ENCODE measurements at places on chromosomes 6 and 20. TPM values are rescaled to one million over a fixed set of nuclear protein-coding genes. Genes with fewer than 3 reads are reported as not detected.

C20orf144 gene
- 0.06 TPM for total RNA-seq

RANBP9 gene
- 25.5 TPM for total RNA-seq

DLK2 gene
- 2.4 TPM for total RNA-seq

DNA sequence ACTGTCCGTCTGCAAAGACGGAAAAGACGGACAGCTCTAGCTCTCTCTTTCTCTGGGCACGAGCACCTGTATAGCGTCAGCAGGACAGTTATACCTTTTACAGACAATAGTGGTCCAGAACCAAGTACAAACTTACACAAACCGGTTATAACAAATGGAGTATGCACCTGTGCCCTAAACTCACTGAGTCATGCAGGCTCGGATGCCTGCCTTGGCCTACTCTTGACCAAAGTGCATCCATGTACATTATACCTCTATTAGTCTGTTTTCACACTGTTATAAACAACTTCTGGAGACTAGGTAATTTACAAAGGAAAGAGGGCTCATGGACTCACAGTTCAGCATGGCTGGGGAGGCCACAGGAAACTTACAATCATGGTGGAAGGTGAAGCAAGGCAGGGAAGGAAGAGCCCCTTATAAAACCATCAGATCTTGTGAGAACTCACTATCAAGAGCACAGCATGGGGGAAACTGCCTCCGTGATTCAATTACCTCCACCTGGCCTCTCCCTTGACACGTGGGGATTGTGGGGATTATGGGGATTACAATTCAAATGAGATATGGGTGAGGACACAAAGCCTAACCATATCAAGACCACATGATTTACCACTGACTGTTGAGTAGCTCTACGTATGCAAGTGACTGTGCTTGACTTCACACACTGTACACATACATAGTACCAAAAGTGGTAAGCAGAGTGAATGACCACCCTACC, 23.1 kb downstream of the MAN1A1 start:
- DNase-seq, result no peak

GRCh38 chr6:31620586-31621319, at the start of gene PRRC2A:
Gene PRRC2A, plus strand, starts transcription at chr6:31620715. Its CDS starts 2,075 bp downstream, at chr6:31622790.
- no peak for DNase-seq

DNA sequence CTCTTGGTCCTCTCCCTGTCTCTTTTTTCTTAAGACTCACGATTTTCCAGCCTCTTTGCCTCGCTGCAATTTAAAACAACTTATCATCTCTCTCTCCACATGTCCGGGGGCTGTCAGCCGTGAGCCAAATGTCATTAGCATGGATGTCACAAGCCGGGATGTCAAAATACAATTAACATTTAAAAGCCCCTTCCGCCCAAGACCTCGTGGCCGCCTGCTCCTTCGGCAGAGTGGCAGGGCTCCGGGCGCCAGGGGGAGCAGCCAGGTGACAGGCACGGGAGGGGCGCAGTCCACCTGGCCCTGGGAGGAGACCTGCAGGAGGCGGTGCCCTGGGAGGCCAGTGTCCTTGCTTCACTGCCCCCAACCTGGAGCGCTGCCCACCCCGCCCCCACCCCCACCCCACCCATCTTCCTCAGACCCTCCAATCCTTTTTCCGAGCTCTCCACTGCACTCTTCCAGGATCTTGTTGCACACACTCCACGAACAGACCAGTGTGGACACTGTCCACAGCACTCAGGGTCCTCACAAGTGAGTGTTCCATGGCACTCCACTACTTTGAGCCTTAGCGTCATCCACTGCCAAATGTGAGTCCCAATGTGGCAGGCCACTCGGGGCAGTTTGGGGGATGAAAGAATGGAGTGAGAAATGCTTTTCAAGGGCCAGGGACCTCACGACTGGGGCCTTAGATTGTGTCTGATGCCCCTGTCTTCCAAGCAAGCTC, 5.6 kb upstream of the GRM4 start:
- DNase-seq, result no peak

DNA sequence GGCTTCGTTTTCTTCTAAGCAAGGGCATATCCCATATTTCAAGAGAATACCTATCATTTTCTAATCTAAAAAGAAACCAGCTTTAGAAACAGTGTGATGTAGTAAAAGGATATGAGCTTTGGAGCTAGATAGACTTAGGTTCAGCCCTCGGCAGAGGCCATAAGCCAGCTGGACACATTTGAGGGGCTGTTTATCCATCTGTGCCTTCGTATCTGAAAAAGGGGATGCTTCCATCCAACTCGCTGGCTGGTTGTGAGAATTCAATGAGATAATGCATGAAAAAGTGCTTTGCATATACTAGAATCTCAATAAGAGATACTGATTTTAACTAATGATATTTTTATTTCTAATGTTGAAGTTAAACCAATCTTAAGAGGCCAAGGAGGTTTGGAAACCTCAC, 58.0 kb downstream of the PRL start:
- no peak for DNase-seq

- DNase-seq, result peak; percentile 58
Observed at GRCh38 chr20:17530716-17531664, at the start of gene BFSP1. Gene BFSP1, minus strand, starts transcription at chr20:17531379. Its CDS starts 50 bp downstream, at chr20:17531329.

GRCh38 chr6:9515633-9516606, 899.0 kb downstream of the TFAP2A start:
- DNase-seq, result peak; percentile 91

DNA sequence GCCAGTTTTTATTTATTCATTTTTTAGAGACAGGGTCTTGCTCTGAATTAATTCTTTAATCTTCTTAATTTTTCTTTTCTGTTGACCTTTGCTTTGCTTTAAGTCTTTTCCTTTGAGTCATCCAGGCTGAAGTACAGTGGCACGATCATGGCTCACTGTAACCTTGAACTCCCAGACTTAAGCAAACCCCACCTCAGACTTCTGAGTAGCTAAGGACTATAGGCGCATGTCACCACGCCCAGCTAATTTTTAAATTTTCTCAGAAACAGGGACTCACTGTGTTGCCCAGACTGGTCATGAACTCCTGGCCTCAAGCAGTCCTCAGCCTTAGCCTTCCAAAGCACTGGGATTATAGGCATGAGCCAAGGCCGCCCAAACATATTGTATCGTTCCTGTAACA, 71.3 kb upstream of the GNRH2 start:
- DNase-seq, result no peak

DNA sequence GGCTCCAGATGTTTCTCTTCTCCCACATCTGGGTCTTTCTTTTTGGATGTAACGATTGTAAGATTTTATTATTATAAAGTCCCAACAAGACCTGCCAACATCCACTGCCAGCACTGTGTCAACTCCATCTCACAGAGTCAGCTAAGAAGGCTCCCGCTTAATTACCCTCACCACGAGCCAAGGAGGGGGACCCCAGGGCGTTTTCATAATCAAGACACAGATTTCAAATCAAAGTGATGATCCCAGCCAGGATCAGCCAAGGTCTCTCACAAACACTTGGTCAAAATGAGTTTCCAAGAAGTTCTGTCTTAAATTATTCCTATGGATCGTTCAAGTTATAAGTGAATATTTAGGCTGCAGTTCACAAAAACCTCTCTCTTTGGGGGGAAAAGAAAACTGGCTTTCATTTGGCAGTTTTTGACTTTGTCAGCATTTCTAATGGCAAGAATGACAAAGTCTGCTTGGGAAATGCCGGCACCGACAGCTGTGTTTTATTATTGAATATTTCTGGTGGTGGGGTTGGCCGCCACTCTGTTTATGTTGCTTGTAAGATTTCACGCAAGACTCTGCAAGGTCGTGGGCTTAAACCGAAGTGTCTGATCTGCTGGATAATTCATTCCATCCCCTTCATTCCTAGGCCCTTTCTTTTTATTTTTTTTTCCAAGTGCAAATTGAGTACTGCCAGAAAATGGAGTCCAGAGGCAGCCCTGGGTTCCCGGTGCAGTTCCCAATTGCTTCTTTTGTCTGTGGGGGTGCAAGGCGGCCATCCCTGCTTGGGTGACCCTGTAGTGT, 170.2 kb upstream of the PMEPA1 start:
- DNase-seq, result no peak

- no peak for DNase-seq
Observed at GRCh38 chr6:142226731-142227130, 75.1 kb upstream of the ADGRG6 start.

- DNase-seq, result no peak
Observed at GRCh38 chr6:36717231-36717825, 19.7 kb downstream of the RAB44 start.
